ENCODE measurements at places on chromosomes 2 and 18.
A peak's percentile ranks its signal among the peaks of the same experiment; 100 is the strongest.

DNA sequence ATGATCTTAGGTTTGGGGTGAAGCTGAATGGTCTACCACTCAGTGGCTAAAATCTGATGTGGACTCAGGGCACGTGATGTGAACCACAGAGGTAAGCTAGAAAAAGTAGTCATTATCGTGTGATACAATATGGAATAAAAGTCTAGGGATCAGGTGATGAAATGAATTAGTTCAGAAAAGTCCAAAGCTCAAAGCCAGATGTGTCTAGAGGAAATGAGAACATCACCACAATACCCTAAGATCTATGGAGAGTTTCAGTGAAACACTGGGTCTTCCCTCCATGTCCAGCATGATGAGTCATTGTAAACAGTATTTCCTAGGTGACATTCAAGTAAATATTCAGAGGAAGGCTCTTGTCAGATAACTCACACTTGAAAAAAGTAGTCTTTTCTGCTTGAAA is 1257.4 kb upstream of the ZEB2 start:
- no peak for DNase-seq

DNA sequence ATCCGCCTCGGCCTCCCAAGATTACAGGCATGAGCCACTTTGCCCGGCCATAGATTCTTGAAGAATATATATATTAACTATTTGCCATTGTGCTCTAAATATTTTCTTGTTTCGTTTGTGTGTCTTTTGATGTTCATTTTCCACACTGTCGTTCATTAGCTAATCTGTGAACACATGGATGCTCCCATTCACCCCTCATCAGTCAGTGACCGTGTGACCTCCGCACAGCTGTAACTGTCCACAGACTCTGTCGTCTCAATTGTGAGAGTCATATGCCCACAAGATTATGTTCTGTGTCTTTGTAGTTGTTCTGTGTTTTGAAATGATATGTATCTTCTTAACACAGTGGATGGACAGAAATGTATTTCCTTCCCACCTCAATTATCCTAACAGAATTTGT is 29.6 kb downstream of the RAMP1 start:
- no peak for DNase-seq

GRCh38 chr2:27988718-27989117 is 98.2 kb downstream of the BABAM2 start:
- DNase-seq = no peak

GRCh38 chr18:8504424-8504823 is 104.8 kb upstream of the RAB12 start:
- no peak for DNase-seq

DNA sequence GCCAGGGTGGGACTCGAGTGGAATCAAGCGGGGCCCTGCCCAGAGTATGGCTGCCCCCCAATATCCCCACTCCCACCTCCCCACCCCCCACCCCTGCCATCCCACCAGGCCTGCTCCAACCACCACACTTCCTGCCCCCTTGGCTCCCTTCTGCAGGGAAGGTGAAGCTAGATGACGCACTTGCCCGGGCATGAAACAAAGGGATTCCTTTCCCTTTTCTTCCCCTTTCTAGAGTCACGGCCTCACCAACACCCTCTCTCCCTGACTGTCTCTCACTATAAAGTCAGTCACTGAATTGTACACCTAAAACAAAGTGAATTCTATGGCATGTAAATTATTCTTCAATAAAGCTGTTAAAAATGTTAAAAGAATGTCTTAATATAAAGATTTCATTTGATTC is 16.0 kb downstream of the ZBTB7C start:
- no peak for DNase-seq

- no peak for DNase-seq
These were observed 55.2 kb upstream of the SLC38A11 start for GRCh38 chr2:165010556-165010955.

DNA sequence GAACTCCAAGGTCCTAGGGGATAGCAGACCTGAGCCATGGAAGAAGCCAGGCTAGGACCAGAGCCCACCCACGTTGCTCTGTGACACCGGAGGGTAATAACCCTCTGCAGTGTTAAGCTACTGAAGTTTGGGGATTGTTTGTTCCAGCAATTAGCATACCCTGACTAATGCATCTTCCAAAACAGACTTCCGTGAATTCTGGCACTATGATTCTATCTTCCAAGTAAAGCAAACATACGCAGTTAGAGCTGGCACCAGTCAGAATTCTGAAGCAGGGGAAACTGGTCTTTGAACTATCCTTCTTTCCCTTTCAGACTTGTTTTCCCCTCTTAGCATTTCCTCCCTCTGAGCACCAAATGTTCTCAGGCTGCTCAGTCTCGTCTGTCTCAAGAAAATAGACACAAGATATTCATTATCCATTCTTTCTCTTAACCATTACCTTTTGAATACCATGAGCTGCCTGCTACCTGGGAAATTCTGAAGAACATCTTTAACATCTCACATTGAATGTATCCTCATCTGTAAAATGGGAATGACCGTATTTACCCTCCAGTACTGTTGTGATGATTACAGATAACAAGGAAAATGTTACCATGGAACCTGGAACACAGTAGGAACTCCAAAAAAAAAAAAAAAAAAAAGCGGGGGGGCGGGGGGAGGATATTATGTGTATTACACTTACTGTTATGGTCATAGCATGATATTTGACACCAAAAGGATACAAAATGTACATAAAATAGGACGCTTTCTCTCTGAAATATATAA is 108.2 kb downstream of the TCF4 start:
- no peak for DNase-seq

DNA sequence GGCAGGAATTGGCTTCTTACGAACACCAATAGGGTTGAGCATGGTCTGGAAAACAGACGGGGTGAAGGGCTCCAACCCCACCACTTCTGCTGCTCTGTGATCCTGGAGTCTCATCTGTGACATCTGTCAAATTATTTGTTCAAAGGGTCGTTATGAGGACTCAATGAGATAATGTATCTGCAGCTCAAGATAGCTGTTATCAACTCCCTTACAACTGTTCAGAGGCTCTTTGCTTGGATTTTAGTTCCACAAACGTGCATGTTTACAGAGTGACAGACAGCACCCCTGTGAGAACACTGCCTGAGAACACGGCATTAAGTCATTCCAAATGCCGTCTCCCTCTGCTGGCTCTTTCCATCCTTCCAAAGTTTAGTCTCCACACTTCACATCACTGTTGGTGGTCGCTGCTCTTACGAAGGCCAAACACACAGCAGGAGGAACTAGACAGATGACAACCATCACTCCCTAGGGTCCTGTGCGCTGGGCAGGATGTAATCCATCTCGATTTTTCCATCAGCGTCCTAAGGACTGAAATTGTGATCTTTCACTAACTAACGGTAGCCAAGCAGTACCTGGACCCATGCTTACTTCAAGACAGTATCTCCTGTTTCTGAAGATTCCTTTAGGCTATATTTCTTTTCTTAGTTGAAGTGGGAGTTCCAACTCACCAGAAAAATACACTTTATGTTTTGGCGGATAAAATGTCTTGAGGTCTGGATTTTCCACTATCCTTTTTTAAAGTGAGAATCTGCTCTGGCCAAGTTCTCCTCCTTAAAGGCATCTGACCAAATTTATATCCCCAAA is 220.3 kb downstream of the ANAPC1 start:
- peak; percentile 47 for DNase-seq

DNA sequence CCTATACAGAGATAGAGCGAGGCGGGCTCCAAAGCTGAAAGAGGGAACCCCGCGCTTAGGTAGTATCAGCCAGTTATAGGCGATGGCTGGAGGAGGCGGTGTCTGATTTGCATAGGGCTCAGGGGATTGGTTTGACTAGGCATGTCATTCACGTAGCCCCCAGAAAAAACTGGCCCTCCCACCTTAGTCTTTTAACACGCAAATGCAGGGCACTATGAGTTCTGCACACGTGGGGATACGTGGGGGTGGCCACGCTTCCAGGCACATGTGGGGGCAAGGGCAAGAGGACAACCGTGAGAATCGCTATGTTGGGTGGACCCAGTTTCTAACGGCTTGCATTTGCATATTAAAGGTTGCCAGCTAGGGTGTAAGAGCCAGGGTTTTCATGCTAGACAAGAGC is 56.7 kb upstream of the MSTN start:
- no peak for DNase-seq

GRCh38 chr2:236947294-236947693 is 138.4 kb upstream of the COPS8 start:
- no peak for DNase-seq

DNA sequence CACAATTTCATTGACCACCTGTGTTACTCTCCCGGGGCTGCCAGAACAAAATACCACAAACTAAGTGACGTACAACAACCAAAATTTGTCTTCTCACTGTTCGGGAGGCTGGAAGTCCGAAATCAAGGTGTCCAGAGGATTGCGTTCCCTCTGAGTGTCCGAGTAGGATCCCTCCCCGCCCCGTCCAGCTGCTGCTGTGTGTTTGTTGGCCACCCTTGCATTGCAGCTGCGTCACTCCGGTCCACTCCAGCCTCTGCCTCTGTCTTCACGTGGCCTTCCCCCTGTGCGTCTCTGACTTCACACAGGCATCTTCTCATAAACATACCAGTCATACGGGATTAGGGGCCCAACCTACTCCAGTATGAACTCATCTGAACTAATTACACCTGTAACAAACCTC is 251.8 kb upstream of the SMIM21 start:
- DNase-seq = no peak

GRCh38 chr2:38508311-38509039 is 94.3 kb downstream of the HNRNPLL start:
- peak; percentile 81 for DNase-seq

GRCh38 chr18:21593540-21594257 is 6.8 kb downstream of the ESCO1 start:
- no peak for DNase-seq

DNA sequence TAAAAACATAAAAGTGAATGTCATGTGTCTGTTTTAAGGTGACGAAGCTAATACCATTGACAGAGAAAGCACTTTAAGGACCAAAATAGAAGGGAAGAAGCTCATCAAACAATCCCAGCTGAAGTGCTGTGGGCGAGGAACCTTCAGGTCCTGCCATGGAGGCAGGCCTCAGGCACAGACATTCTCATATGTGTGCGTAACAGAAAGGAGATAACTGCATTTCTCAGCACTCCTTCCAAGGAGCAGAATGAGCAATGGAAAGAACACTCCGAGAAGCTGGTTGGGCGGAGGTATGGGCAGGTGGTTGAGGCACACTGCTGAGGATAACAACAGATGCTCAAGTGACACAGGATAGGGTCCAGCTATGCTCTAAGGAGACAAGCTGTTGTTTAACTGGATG is 42.4 kb downstream of the PKDCC start:
- no peak for DNase-seq

GRCh38 chr2:219688560-219689445 is 61.4 kb downstream of the SLC4A3 start:
- DNase-seq = no peak

GRCh38 chr18:36672437-36673344 is 156.1 kb downstream of the TPGS2 start:
- no peak for DNase-seq

- DNase-seq = no peak
These were observed 83.1 kb upstream of the KLF7 start for GRCh38 chr2:207248702-207249377.

- DNase-seq = no peak
These were observed 56.2 kb downstream of the EMILIN2 start for GRCh38 chr18:2903006-2903405.

GRCh38 chr2:42084231-42084671 is 36.4 kb downstream of the PKDCC start:
- no peak for DNase-seq

GRCh38 chr2:185472574-185472973 is 266.0 kb upstream of the FSIP2 start:
- no peak for DNase-seq

GRCh38 chr2:102768892-102769291 is 7.1 kb downstream of the TMEM182 start:
- DNase-seq = no peak

- DNase-seq = peak; percentile 90
These were observed 7.6 kb upstream of the PRKCE start for GRCh38 chr2:45643543-45644542.

DNA sequence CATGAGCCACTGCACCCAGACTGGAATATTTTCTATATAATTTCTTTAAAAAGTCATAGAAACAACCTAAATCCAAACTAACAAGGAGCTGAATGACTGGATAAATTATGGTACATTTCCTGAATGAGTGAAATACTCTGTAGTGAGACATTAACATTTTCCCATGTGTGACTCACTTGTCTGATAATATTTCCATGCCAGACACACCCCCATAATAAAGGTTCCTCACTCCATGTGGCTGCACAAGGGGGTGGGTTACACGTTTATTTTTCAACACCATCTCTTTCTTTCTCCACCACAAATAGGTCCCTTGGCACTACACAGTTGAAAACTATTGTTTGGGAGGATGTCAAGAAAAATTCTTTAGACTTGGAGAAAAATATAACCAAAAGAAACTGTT is 266.3 kb upstream of the LYPD1 start:
- DNase-seq = no peak

- DNase-seq = no peak
These were observed 444.3 kb downstream of the NBAS start for GRCh38 chr2:15116830-15117229.

- no peak for DNase-seq
These were observed 656 bp downstream of the LRRTM4 start for GRCh38 chr2:77521548-77521891.

DNA sequence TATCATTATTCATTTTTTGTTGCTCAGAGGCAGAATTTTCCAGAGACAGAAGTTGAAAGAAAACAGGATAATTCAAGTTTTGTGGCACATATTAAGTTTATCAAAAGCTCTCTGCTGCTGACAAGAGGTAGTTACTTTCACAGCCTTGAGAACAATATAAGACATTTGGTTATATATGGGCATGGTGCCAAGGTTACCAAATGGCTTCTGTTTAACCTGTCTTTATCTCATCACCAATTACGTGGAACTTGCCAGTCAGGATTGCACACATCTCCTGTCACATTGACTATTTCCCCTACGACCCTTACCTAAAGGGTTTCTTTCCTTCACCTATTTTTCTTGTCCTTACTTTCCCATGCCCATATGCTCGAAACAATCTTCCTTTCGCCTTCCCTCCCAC is 35.9 kb downstream of the KLF7 start:
- DNase-seq = no peak

- DNase-seq = no peak
These were observed 25.3 kb upstream of the SETBP1 start for GRCh38 chr18:44655435-44655834.

DNA sequence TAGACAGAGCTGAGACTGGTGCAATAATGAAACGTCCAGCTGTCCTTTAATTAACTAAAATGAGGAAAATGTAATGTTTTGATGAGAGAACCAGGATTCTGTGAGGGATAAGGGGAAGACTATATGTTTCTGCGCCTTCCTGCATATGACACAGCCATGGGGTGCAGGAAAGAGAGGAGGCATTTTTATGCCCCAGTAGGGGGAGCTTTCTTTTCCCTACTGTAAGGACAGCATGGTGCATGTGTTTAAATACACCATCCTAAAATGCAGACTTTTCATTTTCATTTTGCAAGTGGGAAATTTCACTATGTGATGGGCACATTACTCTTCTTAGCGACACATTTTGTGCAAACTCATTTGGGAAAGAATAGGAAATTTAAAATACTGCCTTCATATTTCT is 446.1 kb downstream of the ARHGAP15 start:
- DNase-seq = peak; percentile 41

DNA sequence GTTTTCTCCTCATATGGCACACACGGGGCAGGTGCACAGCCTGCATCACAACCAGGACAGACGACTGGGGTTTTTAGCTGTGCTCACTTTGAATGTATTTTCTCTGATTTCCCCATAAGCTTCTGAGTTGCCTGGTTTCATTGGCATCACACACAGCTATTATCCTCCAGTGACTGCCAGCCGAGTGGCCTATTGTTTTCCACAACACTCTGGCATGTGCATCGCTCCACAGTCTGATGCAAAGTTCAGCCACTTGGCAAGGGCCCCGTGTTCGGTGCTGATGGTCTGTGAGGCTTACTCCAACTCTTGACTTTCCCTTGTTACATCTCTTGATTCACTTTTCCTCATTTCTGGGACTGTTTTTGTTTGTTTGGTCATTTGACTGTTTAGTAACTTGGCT is 593.1 kb downstream of the CBLN2 start:
- DNase-seq = no peak
